Heart right ventricle (tissue), 16 donors: ENCODE measurements at places on chromosomes 16 and 17. TPM values are rescaled to one million over a fixed set of nuclear protein-coding genes. Genes with fewer than 3 reads are reported as not detected.

ORAI3 gene
- polyA plus RNA-seq = 15.4 TPM

CDRT15L2 gene
- polyA plus RNA-seq = not detected

CSH1 gene
- polyA plus RNA-seq = not detected

SMIM22 gene
- polyA plus RNA-seq = 0.73 TPM

ACSM5 gene
- polyA plus RNA-seq = 0.32 TPM

CFAP119 gene
- polyA plus RNA-seq = 2.3 TPM

DNAH9 gene
- polyA plus RNA-seq = 0.10 TPM

CCDC137 gene
- 11.3 TPM for polyA plus RNA-seq

CDC27 gene
- 21.3 TPM for polyA plus RNA-seq

IGFALS gene
- 0.04 TPM for polyA plus RNA-seq

MRPS7 gene
- polyA plus RNA-seq = 98.9 TPM

TMC7 gene
- polyA plus RNA-seq = 1.9 TPM

KRT24 gene
- polyA plus RNA-seq = not detected

USH1G gene
- polyA plus RNA-seq = not detected

APOBR gene
- polyA plus RNA-seq = 0.94 TPM

SOST gene
- 0.03 TPM for polyA plus RNA-seq

HSPB9 gene
- polyA plus RNA-seq = 0.29 TPM

TBX6 gene
- 1.7 TPM for polyA plus RNA-seq

HOXB1 gene
- not detected for polyA plus RNA-seq

TEDC2 gene
- 0.29 TPM for polyA plus RNA-seq

BRIP1 gene
- polyA plus RNA-seq = 0.03 TPM

GSDMA gene
- polyA plus RNA-seq = not detected

EVI2B gene
- polyA plus RNA-seq = 2.2 TPM

KCNJ18 gene
- polyA plus RNA-seq = not detected

KCNJ2 gene
- 31.7 TPM for polyA plus RNA-seq

ENO3 gene
- 143 TPM for polyA plus RNA-seq

ACSM2A gene
- not detected for polyA plus RNA-seq

TBC1D3G gene
- not detected for polyA plus RNA-seq

SMURF2 gene
- 4.0 TPM for polyA plus RNA-seq

ADAD2 gene
- polyA plus RNA-seq = 0.36 TPM

CCDC154 gene
- 0.49 TPM for polyA plus RNA-seq

C16orf95 gene
- polyA plus RNA-seq = 1.7 TPM

SLC2A4 gene
- 140 TPM for polyA plus RNA-seq

SLC22A31 gene
- polyA plus RNA-seq = 0.20 TPM

PMFBP1 gene
- polyA plus RNA-seq = 0.51 TPM

ASGR1 gene
- 0.59 TPM for polyA plus RNA-seq

FSCN2 gene
- 0.14 TPM for polyA plus RNA-seq

CFAP97D1 gene
- not detected for polyA plus RNA-seq

HSD11B2 gene
- polyA plus RNA-seq = 0.41 TPM

TAC4 gene
- not detected for polyA plus RNA-seq

ARL17A gene
- 1.8 TPM for polyA plus RNA-seq

OTOP2 gene
- not detected for polyA plus RNA-seq

WSCD1 gene
- 2.5 TPM for polyA plus RNA-seq

LGALS9C gene
- not detected for polyA plus RNA-seq

SLC16A3 gene
- 8.4 TPM for polyA plus RNA-seq

C17orf100 gene
- 1.4 TPM for polyA plus RNA-seq

CASKIN2 gene
- polyA plus RNA-seq = 31.2 TPM

TBC1D3E gene
- polyA plus RNA-seq = not detected

SLC38A8 gene
- not detected for polyA plus RNA-seq

SAMD14 gene
- 3.8 TPM for polyA plus RNA-seq

TMEM220 gene
- polyA plus RNA-seq = 4.1 TPM

CACNB1 gene
- polyA plus RNA-seq = 6.8 TPM
